ENCODE measurements at places on chromosomes 5 and 9.

DNA sequence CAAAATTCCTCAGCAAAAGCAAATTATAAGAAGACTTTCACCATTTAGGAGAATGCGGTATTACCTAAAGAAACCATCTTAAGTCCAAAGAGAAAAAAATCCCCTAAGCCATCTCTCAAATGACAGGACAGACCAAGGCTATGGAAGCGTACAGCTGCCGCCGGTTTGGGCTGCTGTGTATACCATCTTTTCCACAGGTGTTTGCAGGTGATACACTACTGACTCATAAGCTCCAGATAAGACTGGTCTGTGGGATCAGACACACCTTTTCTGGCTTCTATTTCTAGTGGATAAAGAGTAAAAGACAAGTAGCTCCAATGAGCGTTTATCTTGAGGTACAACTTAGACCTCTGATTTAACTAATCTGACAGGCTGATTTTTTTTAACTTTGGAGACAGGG, 7.7 kb downstream of the CDKN2AIPNL start:
- no peak for DNase-seq

- peak; percentile 30 for DNase-seq
These were observed 49.6 kb upstream of the PSD2 start for GRCh38 chr5:139745800-139746690.

GRCh38 chr5:1315709-1316587, 21.1 kb upstream of the TERT start:
- DNase-seq: peak; percentile 24

- no peak for DNase-seq
These were observed 47.2 kb downstream of the NIPAL4 start for GRCh38 chr5:157506981-157507780.

DNA sequence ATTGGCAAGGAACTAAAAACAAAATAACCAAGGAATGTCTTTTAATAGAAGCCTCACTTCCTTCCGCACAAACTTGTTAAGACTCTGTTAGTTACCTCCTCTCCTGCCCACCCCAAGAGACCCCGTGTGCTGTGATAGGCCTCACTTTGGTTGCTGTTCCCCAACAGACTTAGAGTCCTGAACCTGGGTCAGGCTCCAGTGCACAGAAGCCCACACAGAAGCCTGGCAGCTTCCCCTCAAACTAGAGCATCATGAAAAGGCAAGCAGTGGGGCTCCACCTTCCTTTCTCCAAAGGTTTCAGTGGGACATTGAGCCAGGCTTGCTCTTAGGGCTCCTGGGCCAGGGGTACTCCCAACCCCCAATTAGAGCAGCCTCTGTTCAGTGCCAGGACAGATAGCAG, 230.5 kb downstream of the ESM1 start:
- DNase-seq: no peak

DNA sequence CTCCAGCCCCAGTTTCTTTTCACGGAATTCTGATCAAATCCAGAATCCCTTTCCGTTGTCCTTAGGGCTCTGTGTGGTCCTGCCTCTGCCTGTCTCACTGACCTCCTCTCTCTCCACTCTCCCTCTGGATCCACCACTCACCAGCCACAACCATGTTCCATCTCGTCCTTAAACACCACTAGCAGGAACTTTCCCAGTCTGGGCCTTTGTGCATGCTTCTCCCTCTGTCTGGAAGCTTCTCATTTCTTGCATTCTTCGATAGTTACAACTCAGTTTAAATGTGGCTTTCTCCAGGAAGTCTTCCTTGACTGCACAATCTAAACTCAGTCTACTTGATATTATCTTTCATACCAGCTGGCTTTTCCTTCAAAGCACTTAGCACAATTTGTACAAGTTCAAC, 117.7 kb upstream of the MSX2 start:
- no peak for DNase-seq

DNA sequence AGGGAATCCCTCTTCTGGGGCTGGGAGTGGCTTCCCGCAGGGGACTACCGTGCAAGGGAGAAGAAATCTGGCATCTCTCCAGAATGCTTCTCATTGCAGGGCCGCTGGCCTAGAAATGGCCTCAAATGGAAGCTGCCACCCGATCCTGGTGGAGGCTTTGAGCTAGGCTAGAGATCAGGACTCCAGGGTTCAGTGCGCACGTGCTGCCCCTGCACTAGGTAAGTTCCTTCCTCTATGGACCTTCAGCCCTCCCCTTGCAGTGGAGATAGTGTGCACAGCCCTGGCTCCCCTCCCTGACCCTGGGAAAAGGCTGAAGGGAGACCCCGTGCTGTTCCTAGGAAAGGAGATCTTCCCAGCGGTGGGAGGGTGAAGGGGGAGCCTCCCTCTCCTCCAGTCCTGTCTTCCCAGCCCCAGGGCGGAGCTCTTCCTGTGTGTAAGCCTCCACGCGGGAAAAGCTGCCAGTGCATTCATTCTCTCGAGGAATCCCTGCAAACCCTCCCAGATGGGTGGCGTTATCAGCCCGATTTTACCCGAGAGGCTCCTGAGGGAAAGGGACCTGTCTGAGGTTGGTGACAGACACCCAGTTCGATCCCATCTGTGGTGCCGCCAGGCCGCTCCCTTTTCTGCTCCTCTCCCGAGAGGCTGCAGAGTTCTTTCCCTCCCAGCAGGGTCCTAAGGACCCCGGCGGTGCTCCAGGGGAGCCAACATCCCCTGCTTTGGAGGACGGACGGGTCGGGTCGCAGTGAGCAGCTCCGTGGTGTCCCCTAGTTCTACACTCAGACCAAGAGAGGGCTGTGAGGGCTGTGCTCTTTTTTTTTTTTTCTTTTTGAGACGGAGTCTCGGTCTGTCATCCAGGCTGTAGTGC, 1.4 kb upstream of the CERCAM start:
- no peak for DNase-seq

DNA sequence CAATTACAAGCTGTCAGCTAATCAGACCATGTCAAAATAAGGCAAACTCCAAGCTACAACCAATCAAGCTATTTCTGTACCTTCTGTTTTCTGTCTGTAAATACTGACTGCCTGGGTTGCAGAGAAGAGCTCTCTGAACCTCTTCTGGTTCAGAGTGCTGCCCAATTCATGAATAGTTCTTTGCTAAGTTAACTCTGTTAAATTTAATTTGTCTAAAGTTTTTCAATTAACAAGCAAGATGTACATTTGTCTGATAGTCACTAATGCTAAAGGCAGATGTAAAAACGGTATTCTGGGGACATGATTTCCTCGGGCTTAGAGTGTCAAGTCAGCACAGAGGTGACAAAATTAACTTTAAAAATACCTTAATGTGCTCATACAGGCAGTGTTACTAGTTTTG, 408.3 kb upstream of the CLINT1 start:
- DNase-seq: no peak

DNA sequence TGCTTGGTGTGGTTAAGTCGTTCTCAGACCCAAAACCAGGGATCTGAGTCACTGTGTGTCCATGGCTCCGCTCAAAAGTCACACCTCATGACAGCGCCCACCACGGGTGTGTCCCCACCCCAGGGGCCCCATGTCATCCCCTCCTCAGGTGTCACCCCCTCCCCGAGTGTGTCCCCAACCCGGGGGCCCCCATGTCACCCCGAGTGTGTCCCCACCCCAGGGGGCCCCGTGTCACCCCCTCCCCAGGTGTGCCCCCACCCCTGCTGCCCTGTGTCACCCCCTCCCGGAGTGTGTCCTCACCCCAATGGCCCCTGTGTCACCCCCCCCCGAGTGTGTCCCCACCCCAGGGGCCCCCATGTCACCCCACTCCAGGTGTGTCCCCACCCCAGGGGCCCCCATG, 5.1 kb downstream of the LRRC14B start:
- DNase-seq: no peak

DNA sequence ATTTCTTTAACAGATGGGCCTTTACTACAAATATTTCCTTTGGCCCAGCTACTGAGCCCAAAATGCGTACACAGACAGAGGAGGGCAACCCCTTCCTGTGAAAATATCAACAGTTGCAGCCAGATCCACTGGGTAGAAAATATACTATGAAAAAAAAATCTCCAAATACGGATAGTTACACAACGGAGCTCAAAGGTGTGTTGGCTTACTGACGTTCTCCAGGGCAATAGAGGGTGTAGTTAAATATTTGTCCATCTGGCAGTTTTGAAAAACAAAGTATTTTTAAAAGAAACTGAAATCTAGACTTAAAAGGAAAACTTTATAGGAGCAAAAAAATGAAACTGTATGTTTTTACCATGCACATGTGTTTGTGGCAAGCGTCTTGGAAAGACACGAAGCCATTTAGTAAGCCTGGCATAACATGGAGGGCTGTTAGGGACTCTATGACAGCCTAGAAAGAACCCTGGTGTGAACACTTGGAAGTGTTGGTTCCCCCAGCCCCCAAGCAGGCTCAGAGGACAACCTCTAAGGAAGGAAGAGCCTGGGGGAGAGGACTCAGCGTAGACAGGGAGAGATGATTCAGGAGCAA, 157.8 kb upstream of the TRPM3 start:
- DNase-seq: no peak

- peak; percentile 37 for DNase-seq
These were observed 662 bp downstream of the SUSD3 start for GRCh38 chr9:93059011-93059714.

GRCh38 chr9:93108291-93109041, 12.4 kb downstream of the CARD19 start:
- DNase-seq: peak; percentile 50

DNA sequence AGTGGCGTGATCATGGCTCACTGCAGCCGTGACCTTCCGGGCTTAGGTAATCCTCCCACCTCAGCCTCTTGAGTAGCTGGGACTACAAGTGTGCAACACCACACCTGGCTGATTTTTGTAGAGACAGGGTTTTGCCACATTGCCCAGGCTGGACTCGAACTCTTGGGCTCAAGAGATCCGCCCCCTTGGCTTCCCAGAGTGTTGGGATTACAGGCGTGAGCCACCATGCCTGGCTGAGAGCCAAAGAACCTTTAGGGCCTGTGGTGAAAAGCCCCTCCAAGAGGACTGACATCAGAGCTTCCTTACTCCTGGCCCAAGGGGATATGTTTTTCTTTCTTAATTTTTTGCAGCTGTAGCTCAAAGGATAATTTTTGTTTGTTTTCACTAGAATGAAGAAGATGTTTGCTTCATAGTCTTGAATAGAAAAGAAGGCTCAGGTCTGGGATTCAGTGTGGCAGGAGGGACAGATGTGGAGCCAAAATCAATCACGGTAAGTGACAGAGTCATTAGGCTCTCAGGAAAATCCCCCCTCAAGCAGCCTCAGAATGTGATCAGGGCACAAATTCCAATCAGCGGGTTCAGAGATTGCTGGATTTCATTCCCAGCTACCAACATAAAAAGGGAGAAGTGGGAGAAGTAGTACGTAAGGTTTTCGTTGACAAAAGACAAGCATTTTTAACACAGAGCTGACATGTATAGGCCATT, 77.1 kb downstream of the GOLPH3 start:
- DNase-seq: no peak

DNA sequence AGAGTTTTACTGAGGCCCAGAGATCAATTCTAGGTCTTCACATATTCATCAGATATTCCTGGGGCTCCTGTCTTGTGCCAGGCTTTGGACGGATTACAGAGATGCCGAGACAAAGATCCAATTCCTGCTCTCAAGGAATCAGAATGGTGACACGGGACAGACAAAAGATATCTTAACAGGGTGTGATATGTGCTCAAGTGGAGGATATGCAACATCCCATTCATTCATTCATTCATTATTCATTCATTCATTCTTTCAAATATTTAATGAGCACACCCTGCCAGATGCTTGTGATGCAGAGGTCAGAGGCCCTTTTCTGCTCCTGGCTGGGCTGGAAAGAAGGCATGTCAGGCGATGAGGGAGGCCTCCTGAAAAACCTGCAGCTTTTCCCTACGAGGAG, 21.8 kb downstream of the LHX2 start:
- no peak for DNase-seq

DNA sequence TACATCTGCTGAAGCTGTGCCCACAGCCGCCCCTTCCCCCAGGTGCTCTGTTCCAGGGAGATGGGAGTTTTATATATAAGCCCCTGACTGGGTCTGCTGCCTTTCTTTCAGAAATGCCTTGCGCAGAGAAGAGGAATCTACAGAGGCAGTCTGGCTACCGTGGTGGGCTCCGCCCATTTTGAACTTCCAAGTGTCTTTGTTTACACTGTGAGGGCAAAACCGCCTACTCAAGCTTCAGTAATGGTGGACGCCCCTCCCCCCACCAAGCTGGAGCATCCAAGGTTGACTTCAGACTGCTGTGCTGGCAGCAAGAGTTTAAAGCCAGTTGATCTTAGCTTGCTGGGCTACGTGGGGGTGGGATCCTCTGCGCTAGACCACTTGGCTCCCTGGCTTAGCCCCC, 41.3 kb downstream of the RANBP17 start:
- no peak for DNase-seq

GRCh38 chr9:97781902-97782301, 71.1 kb upstream of the FOXE1 start:
- no peak for DNase-seq

DNA sequence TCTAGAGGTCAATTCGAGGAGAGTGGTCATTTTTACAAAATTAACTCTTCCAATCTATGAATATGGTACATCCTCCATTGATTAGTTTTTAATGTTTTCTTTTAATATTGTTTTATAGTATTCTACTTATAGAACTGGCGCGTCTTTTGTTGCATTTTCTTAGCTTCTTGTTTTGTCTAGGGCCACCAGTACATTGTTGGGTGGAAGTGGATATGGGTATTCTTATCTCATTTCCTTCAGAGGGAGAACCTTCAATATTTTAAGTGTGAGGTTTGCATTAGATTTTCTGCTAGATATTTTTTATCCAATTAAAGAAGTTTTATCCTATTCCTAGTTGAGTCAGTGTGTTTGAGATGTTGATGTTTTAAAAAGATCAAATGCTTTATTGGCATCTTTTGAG, 69.8 kb downstream of the RPS23 start:
- DNase-seq: no peak

DNA sequence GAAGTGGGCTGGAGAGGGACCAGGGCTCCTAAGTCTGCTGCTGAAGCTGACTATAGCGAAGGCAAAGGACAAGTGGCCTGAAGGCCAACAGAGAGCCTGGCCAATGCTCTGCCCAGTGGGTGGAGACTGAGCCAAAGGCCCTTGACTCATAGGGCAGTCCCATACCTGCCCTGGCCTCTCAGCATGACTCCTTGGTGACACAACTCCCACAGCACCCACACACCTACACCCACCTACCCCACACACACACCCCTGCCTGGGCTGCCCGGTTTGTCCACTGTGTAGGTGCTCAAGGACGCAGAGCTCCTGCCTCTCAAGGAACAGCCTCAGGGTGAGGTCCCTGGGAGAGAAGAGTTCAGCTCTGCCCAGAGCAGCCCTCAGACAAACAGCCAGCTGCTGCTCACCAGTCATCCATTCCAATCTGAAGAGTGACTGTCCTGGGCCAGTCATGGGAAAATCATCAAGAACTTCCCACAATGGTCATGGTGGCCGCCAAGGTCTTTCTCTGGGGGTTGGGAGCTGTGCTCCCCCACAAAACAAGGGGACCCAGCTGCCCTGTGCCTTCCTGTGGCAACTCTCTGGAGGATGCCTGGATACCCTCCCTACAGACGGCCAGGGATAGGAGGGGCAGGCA, 5.0 kb downstream of the TNIP1 start:
- no peak for DNase-seq

- DNase-seq: no peak
These were observed 8.6 kb downstream of the PDGFRB start for GRCh38 chr5:150146862-150147601.
